ENCODE measurements at places on chromosomes 16 and 17.

DNA sequence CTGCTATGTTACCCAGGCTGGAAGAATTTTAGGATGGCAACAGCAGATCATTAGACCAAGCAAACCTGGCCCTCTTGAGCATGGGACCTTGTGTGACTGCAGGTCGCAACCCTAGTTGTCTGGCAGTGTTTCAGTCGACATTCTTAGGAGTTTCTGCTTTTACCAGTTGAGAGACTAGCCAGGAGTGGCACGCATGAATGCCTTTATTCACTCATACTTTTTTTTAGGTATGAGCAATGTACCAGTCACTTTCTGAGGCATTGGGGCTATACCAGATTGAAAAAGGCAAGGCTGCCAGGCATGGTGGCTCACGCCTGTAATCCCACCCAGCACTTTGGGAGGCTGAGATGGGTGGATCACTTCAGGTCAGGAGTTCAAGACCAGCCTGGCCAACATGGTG, 28.2 kb upstream of the HAS3 start:
- DNase-seq = no peak

- no peak for DNase-seq
These were observed 49.2 kb upstream of the ITGA2B start for GRCh38 chr17:44438636-44439035.

GRCh38 chr17:69528035-69528434, 113.5 kb downstream of the MAP2K6 start:
- no peak for DNase-seq

DNA sequence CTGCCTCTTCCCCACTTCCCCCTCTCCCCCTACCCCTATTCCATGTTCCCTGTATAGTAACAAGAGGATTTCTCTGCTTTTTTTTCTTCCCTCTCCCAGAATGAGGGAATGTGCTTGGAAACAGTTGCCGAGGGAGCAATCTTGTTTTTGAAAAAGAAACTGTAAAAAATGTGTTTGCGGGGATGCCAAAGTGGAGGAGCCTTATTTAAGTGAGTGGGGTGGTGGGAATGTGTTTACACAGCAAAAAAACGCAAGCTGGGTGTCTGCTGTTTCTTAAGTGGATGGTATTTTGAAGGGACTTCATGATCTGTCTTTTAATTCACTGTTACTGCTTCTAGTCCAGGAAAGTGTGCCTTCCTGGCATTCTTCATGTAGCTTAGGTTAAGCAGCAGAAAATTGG, 254.4 kb downstream of the SHISA9 start:
- DNase-seq = no peak

GRCh38 chr17:45640141-45640850, 143.8 kb upstream of the CRHR1 start:
- DNase-seq = no peak

GRCh38 chr17:67558740-67559380, 158.9 kb upstream of the NOL11 start:
- DNase-seq = no peak

DNA sequence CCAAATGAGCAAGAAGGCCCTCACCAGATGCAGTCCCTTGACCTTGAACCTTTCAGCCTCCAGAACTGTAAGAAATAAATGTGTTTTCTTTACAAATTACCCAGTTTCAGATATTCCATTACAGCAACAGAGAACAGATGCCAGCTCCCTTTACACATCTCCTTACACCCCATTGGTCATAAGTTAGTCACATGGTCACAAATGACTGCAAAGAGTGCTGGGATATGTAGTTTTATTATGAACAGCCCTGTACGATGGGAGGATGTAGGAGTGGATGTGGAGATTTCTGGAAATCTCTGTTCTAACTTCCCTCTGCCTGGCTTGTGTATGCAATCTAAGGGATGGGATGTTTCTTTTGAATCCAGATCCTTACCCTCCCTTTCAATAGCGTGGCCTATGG, 13.3 kb upstream of the RPL38 start:
- DNase-seq = no peak

GRCh38 chr16:58120234-58120633, 8.9 kb downstream of the CFAP20 start:
- DNase-seq = no peak

Measured in cortex of kidney (tissue), 1 donor.